ENCODE measurements at places on chromosomes 7 and 10.

- DNase-seq = no peak
Observed at GRCh38 chr7:151115121-151115835, 29.0 kb downstream of the AGAP3 start.

DNA sequence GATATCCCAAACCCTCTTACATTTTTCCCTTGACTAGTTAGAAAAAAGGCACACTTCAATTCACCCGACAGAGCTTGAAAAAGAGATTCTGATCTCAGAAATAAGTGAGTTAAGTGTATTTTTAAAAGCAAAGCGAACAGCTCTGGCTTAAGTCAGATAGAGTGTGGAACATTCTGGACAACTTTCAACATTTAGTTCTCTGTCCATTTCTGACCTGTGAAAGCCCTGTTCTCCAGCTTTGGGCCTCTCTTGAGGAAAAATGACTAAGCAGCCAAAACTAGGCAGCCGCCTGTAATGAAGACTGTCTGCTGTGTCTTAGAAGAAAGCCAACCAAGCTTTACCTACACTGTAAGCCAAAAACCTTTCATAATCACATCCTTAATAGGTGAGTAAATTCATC lies 50.5 kb downstream of the CDK6 start:
- no peak for DNase-seq

- no peak for DNase-seq
Observed at GRCh38 chr10:14949291-14949690, 4.6 kb downstream of the DCLRE1C start.

DNA sequence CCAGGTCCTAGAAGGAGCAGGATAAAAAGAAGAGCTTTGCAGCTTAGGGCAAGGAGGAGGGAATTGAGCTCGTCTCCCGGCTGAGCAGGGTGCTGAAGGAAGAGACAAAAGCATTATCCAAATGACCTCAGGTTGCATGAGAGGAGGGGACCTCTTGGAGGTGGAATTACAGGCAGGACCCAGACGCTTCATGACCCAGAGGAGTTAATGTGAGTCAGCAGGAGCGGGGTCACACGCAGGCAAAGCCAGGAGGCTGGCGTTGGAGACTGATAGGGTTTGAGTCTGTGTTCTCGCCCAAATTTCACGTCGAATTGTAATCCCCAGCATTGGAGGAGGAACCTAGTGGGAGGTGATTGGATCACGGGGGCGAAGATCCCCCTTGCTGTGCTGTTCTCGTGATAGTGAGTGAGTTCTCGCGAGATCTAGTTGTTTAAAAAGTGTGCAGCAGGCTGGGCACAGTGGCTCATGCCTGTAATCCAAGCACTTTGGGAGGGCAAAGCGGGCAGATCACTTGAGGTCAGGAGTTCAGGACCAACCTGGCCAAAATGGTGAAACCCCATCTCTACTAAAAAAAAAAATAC lies 63.7 kb upstream of the AUTS2 start:
- no peak for DNase-seq

DNA sequence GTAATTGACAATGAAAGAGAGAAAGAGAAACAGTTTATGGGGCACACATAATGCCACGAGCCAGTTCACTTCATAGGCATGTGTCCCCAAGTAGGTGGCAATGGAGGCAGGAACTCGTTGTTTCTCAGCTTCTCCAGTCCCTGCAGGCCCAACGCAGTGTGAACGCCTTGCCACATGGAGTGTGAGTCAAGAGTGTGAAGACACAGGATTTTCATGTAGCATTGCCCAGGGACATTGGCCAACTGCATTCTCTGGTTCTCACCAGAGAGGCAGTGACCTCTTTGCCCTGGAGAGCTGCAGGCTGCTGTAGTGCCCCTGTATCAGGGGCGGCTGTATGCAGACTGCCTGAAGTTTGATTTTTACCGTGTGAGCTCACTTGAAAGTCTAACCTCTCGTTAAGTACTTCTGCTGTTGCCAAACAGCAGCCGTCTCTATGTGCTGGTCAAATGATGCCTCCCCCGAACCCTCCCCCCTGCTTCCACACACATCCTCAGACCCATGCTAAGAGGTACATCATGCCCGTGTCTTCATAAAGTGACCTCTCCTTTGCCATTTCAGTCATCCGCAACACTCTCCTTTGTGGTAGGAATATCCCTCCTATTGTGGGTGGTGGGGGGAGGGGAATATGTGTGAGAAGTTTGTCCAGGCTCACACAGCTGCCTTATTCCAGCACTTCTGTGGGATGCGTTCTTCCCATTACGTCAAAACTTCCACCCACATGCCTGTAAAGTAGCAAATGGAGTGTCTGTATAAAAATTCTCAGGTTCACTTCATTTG lies 12.7 kb downstream of the LRRC18 start:
- no peak for DNase-seq

GRCh38 chr7:493661-494251 lies 25.9 kb downstream of the PDGFA start:
- no peak for DNase-seq

DNA sequence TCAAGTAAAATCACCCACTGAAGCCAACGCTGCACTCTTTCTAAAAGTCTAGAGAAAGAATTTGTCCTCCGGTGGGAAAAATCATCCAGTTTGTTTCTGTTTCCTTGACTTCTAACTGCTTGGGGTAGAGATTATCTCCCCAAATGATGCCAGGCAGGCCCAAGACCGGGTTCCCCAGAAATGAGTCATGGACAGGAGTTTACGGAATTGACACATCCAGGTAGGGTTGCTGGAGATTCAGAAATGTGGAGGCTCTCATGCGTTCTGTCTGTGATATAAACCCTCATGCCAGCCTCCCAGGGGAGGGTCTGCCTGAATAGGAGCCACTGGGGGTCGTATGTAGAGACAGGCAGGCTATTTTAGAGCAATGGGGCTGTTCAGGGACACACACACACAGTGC lies 230.9 kb downstream of the TCERG1L start:
- no peak for DNase-seq

DNA sequence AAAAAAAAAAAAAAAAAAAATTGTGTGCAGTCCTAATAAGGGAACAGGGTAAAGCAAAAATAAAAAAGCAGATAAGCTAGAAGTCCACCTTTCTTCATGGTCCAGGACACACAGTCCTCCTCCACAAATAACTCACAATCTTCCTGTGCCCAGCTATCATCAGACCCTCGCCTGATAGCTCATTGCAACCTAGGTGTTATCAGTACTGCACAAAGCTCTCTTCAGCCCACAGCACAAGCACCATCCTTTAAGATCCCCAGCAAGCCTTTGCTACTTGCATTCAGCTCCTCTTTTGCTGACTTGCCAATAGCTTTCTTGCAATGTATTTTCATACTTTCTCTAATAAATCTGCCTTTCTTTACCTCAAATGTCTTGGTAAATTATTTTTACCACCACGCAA lies 5.0 kb downstream of the NDUFA5 start:
- no peak for DNase-seq

DNA sequence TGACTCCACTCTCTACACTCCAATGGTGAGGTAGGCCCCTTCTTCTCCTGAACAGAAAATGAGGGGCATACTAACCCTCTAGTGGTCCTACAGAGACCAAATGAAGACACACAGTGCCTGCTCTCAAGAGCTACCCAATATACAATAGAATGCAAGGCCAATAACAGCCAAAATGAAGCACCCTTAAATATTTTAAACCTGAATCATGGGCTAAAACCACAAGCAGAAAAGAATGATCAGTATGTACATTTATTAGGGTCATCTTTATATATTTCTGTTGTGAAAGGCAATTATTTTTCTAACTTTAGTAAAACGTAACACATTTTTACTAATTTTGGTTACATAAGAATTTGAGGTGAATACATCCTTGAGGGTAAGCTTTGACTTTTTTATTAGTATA lies 49.9 kb upstream of the COL1A2 start:
- DNase-seq = no peak

DNA sequence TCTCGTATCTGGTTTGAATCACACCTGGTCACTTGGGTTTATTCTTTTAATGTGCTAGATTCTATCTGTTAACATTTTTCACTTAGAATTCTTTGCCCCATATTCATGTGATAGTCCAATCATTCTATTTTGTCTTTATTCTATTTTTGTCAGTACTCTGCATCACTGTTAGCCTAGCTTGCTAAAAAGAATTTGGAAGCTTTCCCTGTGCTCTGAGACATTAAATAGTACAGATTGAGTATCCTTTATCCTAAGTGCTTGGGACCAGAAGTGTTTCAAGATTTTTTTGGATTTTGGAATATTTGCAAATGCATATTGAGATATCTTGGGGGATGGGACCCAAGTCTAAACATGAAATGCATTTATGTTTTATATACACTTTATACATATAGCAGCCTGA lies 51.0 kb downstream of the RALA start:
- no peak for DNase-seq

GRCh38 chr10:123563994-123564393 lies 102.2 kb upstream of the GPR26 start:
- DNase-seq = no peak

DNA sequence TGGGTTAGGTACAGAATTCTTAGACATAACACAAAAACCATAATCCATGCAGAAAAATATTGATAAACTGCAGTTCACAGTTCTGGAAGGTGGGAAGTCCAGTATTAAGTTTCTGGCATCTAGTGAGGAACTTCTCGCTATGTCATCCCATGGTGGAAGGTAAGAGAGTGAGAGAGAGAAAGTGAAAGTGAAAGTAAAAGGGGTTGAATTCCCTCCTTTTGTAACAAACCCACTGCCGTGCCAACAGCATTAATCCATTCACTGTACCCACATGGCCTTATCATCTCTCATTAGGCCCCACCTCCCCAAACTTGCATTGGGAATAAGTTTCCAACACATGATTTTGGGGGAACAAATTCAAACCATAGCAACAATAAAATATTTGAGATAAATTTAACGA lies 17.1 kb downstream of the ZNF485 start:
- DNase-seq = no peak

- DNase-seq = no peak
Observed at GRCh38 chr7:50342616-50343114, 38.1 kb downstream of the IKZF1 start.

DNA sequence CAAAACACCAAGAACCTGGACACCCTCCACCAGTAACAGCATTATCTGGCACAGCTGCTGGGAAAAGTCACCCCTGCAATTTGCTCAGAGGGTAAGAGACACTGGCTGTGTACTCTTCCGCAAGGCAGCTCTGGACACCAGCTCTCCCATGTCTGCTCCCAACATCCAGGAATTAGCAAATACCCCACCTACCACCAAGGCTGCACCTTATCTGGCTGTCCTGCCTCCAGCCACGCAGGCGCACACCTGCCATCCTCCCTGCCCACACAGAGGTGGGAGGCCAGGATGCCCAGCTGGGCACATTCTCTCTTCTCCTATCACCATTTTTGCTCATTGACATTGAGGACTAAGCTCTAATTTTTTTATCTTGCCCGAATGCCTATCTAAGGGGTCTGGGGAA lies 20.3 kb upstream of the BNIP3 start:
- DNase-seq = no peak

GRCh38 chr10:91932737-91933136 lies 9.2 kb downstream of the BTAF1 start:
- no peak for DNase-seq

- DNase-seq = no peak
Observed at GRCh38 chr7:75055830-75056772, 17.5 kb downstream of the RCC1L start.

GRCh38 chr7:30654296-30655090 lies 27.8 kb downstream of the CRHR2 start:
- no peak for DNase-seq

- DNase-seq = no peak
Observed at GRCh38 chr10:124344931-124345330, 73.8 kb downstream of the OAT start.

DNA sequence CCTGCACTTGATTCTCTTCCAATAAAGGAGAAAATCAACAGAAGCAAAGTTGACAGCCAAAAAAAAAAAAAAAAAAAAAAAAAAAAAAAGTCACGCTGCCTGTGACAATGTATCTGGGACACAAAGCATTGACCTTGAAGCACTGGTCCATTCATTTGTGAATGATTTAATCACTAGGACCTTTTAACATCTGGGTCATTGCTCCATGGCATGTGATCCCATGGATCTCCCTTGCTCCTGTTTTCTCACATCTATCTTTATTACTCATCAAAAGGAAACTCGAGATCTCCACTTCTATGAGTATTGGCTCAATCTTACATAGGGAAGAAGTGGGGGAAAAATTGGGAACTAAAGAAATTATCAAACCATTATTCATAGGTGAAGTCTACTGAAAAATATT lies 89.6 kb upstream of the SMIM30 start:
- no peak for DNase-seq

All from iPS DF 6.9 (cell line).